ENCODE measurements at places on chromosomes 1 and 21.

GRCh38 chr21:34724857-34725195 lies 56.0 kb downstream of the CLIC6 start:
- DNase-seq, result no peak

GRCh38 chr1:245717611-245718010 lies 562.8 kb downstream of the KIF26B start:
- no peak for DNase-seq

DNA sequence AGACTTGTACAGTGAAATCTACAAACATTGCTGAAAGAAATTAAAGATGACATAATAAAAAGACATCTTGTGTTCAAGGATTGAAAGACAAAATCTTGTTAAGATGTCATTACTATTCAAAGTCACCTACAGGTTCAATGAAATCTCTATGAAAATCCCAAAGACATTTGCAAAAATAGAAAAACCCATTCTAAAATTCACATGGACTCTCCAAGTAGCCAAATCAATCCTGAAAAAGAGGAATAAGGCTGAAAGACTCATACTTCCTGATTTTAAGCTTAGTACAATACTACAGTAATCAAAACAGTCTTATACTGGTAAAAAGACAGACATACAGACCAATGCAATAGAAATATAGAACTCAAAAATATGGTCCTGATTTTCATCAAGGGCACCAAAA lies 78.6 kb downstream of the PCSK9 start:
- DNase-seq, result no peak

GRCh38 chr1:198333744-198334143 lies 176.9 kb downstream of the NEK7 start:
- no peak for DNase-seq

DNA sequence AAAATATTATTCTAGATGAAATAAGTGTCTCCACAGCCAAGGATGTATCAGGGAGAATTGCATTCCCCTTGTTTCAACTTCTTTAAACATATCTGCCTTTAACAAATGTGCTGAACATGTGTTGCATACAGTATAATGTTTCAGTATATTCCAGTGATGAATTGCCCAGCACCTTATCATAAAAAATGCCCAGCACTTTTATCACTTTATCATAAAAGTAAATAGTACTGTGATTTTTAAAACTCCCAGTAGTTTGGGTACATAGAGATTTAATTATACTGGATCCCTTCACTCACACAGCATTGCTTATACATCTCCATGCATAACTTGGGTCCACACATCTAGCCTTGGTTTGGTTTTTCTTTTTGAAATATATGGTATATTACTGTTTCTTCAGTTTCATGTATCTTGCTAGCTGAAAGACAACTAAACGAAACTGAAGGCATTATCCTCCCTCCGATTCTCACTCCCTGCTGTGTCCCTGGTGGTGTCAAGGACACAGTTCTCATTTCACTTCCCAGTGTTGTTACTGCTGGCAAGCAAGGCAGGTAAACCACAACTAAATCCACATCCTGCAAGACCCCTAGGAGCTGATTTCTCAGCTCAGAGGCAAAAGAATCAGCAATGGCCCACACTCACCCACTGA lies 118.2 kb upstream of the SLC44A3 start:
- no peak for DNase-seq

- no peak for DNase-seq
These were observed 48.6 kb downstream of the CTH start for GRCh38 chr1:70459496-70460225.

DNA sequence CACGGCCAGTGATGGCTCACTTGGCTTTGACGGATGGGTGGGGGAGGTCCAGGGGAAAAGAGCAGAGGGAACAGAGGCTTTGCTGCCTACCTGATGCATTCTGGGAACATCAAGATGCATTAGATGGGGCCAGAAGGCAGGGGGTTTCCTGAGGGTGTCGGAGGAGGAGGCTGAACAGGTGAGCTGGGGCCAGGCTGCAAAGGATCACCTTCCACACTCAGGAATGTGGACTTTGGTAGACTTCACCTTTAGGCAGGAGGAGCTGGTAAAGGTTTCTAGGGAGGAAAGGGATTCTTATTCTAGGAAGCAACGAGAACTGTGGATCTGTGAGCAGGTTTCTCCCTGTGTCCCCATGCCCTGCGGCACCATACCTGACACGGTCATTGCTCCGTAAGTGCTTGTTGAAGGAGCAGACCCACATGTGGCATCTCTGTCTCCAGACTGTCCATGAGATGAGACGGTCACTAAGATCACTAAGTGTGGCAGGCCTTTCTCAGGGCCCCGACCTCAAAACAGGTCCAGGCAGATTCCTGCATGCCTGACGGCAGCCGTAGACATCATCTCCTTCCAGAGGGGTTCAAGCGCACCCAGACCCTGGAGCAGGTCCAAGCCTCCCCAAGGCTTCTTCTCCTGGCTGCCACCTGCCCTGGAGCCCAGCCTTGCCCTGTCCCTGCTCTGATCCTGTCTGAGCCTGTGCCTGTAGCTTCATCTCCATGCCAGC lies 89.1 kb upstream of the SLC25A33 start:
- DNase-seq, result no peak

GRCh38 chr1:196774603-196775002 lies at the start of gene CFHR3:
TSS of gene CFHR3 (plus strand) at chr1:196774840. CDS start at chr1:196774887, 47 bp downstream.
- DNase-seq, result no peak

Data from stimulated activated CD4-positive, alpha-beta T cell treated with anti-CD3 and anti-CD28 coated beads, Interleukin-12 subunit alpha, Interleukin-12 subunit beta, amount 100 ng/mL, for 24 hours (primary cell).